ENCODE measurements at places on chromosomes 5 and 9. TPM values are rescaled to one million over a fixed set of nuclear protein-coding genes. Genes with fewer than 3 reads are reported as not detected.
A peak's percentile ranks its signal among the peaks of the same experiment; 100 is the strongest.

The NTRK2 gene
- 1.6 TPM for total RNA-seq

DNA sequence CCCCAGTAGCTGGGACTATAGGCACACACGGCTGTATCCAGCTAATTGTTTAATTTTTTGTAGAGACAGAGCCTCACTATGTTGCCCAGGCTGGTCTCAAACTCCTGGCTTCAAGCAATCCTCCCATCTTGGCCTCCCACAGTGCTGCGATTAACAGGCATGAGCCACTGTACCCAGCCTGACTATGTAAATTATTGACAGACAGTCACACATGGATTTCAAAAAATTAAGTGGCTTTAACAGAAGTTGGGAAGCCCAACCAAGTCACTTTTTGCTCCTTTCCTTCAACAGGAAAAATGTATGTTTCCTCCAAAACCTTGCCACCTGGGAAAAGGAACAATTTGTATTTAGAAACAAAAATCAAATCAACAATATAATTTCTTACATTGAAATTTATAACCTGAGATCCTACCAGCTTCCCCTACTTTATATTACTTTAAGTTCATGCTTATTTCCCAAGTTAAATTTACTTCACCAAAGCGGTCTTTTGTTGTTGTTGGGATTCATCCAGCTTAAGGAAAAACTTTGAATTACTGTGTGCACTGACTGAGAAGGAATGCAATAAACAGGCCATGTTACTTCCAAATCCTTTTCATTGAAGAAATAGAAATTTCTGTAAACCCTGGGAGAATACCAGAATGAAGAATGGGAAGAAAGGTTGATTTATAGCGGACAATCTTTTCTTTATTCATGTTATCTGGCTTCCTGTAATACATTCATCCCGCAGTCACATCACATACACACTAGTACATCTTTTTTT lies 8.6 kb downstream of the PCA3 start:
- no peak overlapping the region for H3K4me3 ChIP-seq
- peaks cover 17% of the 10 kb centered on the region for H3K27me3 ChIP-seq
- H3K4me1 ChIP-seq: peaks cover 3% of the 10 kb centered on the region
- DNase-seq: no peak

GRCh38 chr9:95756986-95757385 lies 118.5 kb upstream of the ERCC6L2 start:
- no peak overlapping the region for H3K4me3 ChIP-seq
- no peaks in the 10 kb centered on the region for H3K36me3 ChIP-seq
- no peak for DNase-seq
- no peak overlapping the region for H3K27ac ChIP-seq

DNA sequence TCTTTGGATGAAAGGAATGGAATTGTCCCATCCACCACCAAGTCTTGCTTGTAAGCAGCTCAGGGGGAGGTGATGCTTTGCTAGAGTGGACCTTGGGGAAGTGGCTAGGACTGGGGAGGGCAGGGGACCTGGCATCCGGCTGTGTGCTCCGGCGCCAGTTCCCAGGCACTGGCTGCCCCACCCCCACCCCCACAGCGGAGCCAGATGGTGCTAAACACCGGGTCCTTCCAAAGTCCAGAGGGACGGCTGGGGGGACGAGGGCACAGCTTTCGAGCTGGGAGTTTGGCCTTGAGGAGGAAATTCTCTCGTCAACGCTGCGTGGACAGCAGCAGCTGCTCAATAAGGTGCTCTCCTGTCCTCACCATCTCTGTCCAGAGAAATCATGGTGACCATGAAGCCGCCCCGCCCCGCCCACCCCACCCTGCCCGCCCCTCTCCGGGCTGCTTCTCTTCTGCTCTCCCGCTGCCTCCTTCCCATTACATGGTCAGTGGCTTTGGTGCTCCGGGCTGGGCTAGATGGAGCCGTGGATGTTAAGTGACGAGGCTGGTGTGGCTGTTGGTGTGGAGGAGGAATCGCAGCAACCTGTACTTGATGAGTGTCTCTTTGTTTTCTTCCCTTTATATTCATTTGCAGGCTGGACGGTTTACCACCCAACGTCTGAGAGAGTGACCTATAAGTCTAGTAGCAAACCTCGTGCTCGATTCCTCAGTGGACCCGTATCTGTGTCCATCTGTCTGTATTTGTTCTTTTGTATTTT lies 115.7 kb downstream of the WNK2 start:
- H3K4me1 ChIP-seq: peaks cover 6% of the 10 kb centered on the region
- no peak for DNase-seq
- H3K27me3 ChIP-seq: peaks cover 11% of the 10 kb centered on the region
- peak overlapping the region; percentile 25 for H3K4me3 ChIP-seq
- H3K27ac ChIP-seq: no peak overlapping the region
- H3K36me3 ChIP-seq: no peaks in the 10 kb centered on the region

GRCh38 chr5:154118893-154119336 lies 71.6 kb upstream of the GALNT10 start:
- no peak overlapping the region for H3K4me3 ChIP-seq
- peaks cover 5% of the 10 kb centered on the region for H3K36me3 ChIP-seq
- peaks cover 31% of the 10 kb centered on the region for H3K27me3 ChIP-seq
- no peak overlapping the region for H3K27ac ChIP-seq

GRCh38 chr9:15371448-15371845 lies 51.2 kb upstream of the SNAPC3 start:
- H3K4me3 ChIP-seq: no peak overlapping the region
- H3K36me3 ChIP-seq: peaks cover 5% of the 10 kb centered on the region
- no peak for DNase-seq
- no peak overlapping the region for H3K27ac ChIP-seq

DNA sequence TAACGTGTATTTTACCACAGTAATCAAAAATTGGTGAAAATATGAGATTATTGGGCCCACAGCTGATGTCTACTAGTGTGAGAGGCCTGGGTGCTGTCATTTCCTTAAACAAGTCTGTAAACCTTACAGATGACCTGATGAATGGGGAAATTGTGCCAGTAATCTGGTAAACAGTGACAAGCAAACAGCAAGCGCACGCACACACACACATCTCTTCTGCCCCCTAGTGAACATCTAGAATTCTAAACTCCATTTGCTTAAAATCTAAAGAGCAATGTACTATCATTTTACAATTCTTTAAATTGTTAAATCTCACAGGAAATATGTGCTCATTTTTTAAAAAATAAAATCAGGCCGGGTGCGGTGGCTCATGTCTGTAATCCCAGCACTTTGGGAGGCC lies 7.5 kb upstream of the RAPGEF1 start:
- no peak overlapping the region for H3K4me3 ChIP-seq
- H3K4me1 ChIP-seq: peaks cover 27% of the 10 kb centered on the region
- peak overlapping the region; percentile 57 for H3K27ac ChIP-seq

GRCh38 chr9:121292801-121293241 lies 24.9 kb downstream of the GSN start:
- H3K4me1 ChIP-seq: no peaks in the 10 kb centered on the region
- H3K27me3 ChIP-seq: peaks cover 9% of the 10 kb centered on the region
- no peak overlapping the region for H3K27ac ChIP-seq
- H3K4me3 ChIP-seq: no peak overlapping the region

DNA sequence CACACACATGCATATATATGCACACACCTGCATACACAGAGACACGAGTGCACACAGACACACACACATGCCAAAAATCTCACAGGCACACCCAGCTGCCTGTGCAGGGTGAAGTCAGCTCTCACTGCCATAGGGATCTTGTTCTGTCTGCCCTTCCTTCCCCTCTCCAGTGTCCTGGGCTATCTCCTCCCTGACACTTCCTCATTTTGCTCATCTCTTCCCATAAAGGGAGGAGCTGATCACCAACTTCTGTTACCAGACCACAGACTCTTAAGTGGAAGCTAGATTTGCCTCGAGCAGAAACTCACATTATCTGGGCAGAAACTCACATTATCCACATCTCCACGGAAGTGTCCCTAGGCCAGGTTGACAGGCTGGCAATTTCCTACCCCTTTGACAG lies 28.7 kb downstream of the LCP2 start:
- H3K27me3 ChIP-seq: no peaks in the 10 kb centered on the region
- H3K36me3 ChIP-seq: peaks cover 17% of the 10 kb centered on the region
- peak overlapping the region; percentile 100 for H3K27ac ChIP-seq

Measured in T-helper 17 cell (primary cell).